ENCODE measurements at places on chromosomes 16 and 17. TPM values are rescaled to one million over a fixed set of nuclear protein-coding genes. Genes with fewer than 3 reads are reported as not detected.

GRCh38 chr16:280552-280951 lies at the start of gene ARHGDIG:
Gene ARHGDIG, plus strand, starts transcription at chr16:280591. Its CDS starts 90 bp downstream, at chr16:280681.
- peak within 1 kb of the TSS; percentile 56 for H3K4me3 ChIP-seq
- peaks cover 26% of the 10 kb centered on the region for H3K27me3 ChIP-seq
- peaks cover 2% of the 10 kb centered on the region for H3K4me1 ChIP-seq
- DNase-seq: no peak
- H3K36me3 ChIP-seq: peaks cover 5% of the 10 kb centered on the region

TMED6 gene
- total RNA-seq: 2.6 TPM

DNA sequence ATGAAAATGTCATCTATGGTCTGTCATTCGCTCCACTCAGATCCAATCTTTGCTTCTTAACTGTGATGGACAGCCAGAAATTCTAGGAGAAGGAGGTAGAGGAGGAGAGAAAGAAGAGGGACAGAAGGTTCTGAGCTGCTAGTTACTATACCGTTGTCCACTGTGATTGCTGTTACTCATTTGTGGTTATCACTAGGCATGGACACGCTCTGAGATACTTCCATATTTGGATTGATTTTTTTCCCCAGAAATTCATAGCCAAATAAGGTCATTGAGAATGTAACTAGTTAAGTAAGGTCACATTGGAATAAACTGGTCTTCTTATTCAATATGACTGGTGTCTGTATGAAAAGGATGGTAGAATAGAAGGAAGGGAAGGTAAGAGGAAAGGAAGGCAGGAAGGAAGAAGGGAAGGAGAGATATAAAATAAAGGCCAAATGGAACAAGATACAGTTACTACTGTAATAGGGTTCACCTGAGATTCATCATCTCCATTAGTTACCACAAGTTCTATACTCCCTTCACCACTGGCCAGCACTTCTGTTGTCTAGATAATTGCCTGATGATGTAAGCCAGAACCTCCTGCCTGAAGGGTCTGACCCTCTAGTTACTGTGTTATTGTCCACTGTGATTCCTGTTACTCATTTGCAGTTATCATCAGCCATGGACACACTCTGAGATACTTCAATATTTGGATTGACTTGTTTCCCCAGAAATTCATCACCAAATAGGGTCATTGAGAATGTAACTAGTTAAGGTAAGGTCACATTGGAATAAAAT lies 2.9 kb downstream of the KRTAP9-7 start:
- no peaks in the 10 kb centered on the region for H3K36me3 ChIP-seq
- no peak overlapping the region for H3K4me3 ChIP-seq
- no peak overlapping the region for H3K27ac ChIP-seq
- DNase-seq: no peak
- H3K4me1 ChIP-seq: no peaks in the 10 kb centered on the region

SALL1 gene
- total RNA-seq: 12.8 TPM

DNA sequence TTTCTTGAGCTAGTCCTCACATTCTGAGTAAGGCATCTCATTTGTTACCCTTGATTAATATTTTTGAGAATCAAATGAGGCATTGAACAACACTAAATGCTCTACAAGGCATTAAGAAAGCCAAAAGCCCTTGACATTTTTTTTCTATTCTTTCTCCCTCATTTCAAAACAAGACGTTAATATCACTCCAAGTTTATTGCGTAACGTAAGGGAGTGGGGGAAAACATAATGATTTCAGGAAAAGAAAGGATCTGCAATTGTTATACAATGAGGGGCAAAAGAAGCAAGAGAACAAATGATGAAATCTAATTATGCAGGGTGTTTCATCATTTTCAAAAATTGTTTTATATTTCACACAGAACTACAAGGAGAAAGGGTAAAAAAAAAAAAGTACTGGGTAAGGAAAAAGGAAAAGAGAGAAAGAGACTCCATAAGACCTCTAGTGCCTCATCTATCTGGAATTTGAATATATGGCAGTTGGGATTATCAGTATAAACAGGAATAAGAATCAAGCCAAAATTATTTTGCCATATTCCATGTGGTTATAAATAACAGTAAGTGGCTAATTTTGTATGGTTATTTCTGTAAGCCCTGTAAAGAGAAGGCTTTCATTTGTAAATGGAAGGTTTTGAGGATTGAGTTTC lies 163.0 kb downstream of the ABCA8 start:
- peaks cover 25% of the 10 kb centered on the region for H3K4me1 ChIP-seq
- no peak for DNase-seq
- H3K36me3 ChIP-seq: no peaks in the 10 kb centered on the region
- H3K4me3 ChIP-seq: no peak overlapping the region
- H3K27me3 ChIP-seq: no peaks in the 10 kb centered on the region

DNA sequence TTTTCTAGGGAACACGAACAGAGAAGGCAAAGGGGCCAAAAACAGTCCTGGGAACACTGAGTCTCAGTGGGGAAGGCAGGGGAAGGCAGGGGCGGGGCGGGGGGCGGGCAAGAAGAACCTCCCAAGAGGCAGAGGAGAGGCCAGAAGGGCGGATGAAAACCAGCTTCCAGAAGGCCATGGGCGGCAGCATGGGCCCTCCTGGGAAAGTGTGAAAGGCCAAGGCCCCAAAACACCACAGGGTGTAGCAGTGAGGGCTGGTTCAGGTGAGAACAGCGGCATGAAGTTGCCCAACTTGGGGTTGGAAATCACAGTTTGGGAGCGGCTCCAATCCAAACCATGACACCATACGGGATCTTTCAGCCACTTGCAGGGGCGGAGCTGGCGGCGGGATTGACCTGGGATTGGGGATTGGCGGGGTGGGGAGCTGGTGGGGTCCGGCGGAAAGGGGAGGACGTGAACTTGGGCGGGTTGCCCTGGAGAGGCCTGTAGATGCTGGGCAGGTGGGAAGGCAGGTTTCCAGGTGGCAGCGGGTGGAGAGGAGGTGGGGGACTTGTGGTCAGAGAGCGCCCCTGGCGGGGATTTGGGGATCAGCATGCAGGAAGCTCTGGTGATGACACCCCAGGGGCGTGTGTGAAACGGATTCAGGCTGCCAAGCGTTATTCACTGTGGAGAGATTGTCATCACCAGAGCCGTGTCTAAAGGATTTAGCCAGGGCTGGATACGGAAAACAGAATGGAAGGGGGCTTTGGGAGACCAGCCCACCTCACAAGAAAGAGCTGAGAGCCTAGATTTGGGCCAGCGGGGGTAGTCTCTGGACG lies 80.9 kb downstream of the ARHGAP23 start:
- peak overlapping the region; percentile 79 for H3K4me3 ChIP-seq
- peak overlapping the region; percentile 93 for H3K27ac ChIP-seq
- peak; percentile 71 for DNase-seq
- H3K27me3 ChIP-seq: peaks cover 55% of the 10 kb centered on the region

KIF2B gene
- not detected for total RNA-seq

DNA sequence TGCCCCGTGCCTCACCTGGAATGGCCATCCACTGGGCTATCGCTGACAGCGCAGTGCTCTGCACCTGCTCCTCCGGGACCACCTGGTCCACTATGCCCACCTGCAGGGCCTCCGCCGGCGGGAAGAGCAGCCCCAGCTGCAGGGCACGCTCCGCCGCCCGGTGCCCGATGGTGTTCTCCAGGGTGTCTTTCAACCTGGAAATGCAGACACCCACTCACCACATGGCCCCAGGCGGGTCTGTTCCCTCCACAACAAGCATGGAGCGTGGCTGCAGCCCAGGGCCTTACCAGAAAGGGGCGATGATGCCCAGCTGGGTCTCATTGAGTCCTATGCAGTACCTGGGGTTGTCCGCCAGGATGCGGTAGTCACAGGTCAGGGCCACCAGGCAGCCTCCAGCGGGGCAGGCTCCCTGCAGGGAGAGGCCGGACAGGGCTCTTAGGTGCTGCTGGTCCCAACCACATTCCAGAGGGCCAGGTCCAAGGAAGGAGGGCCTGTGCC lies 6.8 kb downstream of the DNASE1L2 start:
- no peak for DNase-seq
- no peak overlapping the region for H3K27ac ChIP-seq
- H3K36me3 ChIP-seq: peaks cover 9% of the 10 kb centered on the region
- H3K4me3 ChIP-seq: no peak overlapping the region
- no peaks in the 10 kb centered on the region for H3K4me1 ChIP-seq
- H3K27me3 ChIP-seq: no peaks in the 10 kb centered on the region

- peaks cover 3% of the 10 kb centered on the region for H3K4me1 ChIP-seq
- no peak overlapping the region for H3K4me3 ChIP-seq
- no peaks in the 10 kb centered on the region for H3K27me3 ChIP-seq
- H3K36me3 ChIP-seq: peaks cover 25% of the 10 kb centered on the region
Observed at GRCh38 chr16:80627108-80627507, 86.3 kb downstream of the DYNLRB2 start.

DNA sequence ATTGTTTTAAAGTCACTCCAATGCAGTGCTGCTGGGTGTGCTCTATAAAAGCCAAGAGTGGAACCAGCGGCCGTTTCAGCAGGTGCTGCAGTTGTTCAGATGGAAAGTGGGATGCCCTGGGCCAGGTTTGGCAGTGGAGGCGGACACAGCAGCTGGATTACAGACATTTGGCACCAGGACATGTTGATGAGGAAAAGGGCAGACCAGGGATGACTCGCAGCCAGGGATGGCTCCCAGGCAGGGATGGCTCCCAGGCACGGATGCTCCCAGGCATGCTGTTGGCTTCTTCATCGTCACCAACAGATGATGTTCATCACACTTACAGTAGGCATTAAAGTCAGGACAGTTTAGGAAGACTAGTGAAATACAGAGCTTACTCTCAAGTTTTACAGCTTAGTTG lies 10.0 kb downstream of the GAN start:
- H3K4me3 ChIP-seq: no peak overlapping the region
- no peak overlapping the region for H3K27ac ChIP-seq
- peaks cover 2% of the 10 kb centered on the region for H3K4me1 ChIP-seq
- no peaks in the 10 kb centered on the region for H3K36me3 ChIP-seq

DNA sequence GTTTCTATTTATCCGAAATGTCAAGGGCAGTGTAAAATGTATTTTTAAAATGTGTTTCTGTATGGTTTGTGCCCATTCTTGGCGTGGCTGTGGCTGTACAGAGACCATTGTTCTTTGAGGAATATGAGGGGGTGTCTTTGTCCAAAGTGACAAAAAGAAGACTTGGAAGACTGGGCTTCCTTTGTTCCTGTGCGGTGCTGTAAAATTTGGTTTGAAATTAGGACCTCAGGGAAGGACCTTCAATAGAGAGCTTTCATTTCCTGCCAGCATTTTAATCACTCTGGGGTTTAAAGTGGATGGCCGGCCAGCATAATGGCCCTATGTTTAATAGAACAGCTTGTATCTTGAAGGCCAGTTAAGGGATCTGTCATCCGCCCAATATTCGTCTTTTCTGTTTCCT lies 190.1 kb upstream of the TBX2 start:
- no peak overlapping the region for H3K27ac ChIP-seq
- H3K4me1 ChIP-seq: peaks cover 18% of the 10 kb centered on the region
- H3K36me3 ChIP-seq: no peaks in the 10 kb centered on the region
- no peak for DNase-seq
- H3K27me3 ChIP-seq: no peaks in the 10 kb centered on the region
- H3K4me3 ChIP-seq: no peak overlapping the region

GRCh38 chr17:9024497-9024896 lies 3.2 kb downstream of the NTN1 start:
- H3K27me3 ChIP-seq: peaks cover 77% of the 10 kb centered on the region
- no peaks in the 10 kb centered on the region for H3K36me3 ChIP-seq
- no peak overlapping the region for H3K27ac ChIP-seq

GRCh38 chr17:76092526-76093413 lies 10.8 kb downstream of the EXOC7 start:
- peaks cover 20% of the 10 kb centered on the region for H3K36me3 ChIP-seq
- no peak overlapping the region for H3K27ac ChIP-seq
- no peaks in the 10 kb centered on the region for H3K4me1 ChIP-seq
- H3K27me3 ChIP-seq: no peaks in the 10 kb centered on the region

- H3K36me3 ChIP-seq: peaks cover 4% of the 10 kb centered on the region
- no peak overlapping the region for H3K4me3 ChIP-seq
- peaks cover 19% of the 10 kb centered on the region for H3K4me1 ChIP-seq
- H3K27ac ChIP-seq: peak overlapping the region; percentile 54
- no peaks in the 10 kb centered on the region for H3K27me3 ChIP-seq
- no peak for DNase-seq
Observed at GRCh38 chr16:20867585-20867984, 32.6 kb downstream of the DCUN1D3 start.

DNA sequence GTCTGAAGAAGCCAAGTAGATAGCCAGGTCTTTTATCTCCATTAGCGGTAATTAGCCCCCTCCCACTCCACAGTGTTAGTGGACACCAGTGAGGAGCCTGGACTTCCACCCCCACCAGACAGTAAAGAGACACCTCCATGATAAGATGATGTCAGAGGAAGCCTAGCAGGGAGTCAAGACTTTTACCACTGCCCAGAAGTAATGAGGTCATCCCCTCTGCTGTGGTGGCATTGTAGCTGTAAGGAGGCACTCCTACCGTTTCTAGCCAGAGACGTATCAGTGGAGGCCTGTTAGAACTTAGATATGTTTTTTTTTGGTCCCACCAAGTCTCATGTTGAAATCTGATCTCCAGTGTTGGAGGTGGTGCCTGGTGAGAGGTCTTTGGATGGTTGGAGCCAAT lies 38.1 kb downstream of the PIK3R5 start:
- peaks cover 21% of the 10 kb centered on the region for H3K27me3 ChIP-seq
- H3K27ac ChIP-seq: no peak overlapping the region
- DNase-seq: no peak
- no peak overlapping the region for H3K4me3 ChIP-seq
- H3K36me3 ChIP-seq: no peaks in the 10 kb centered on the region

- no peak for DNase-seq
- H3K27ac ChIP-seq: peak overlapping the region; percentile 31
- peaks cover 87% of the 10 kb centered on the region for H3K27me3 ChIP-seq
- H3K36me3 ChIP-seq: peaks cover 10% of the 10 kb centered on the region
- H3K4me3 ChIP-seq: peak overlapping the region; percentile 35
Observed at GRCh38 chr17:48546924-48547807, 2.3 kb upstream of the HOXB2 start.

SENP3 gene
- total RNA-seq: 58.2 TPM

- no peaks in the 10 kb centered on the region for H3K27me3 ChIP-seq
- H3K4me1 ChIP-seq: no peaks in the 10 kb centered on the region
- DNase-seq: no peak
Observed at GRCh38 chr16:68574479-68574878, 35.4 kb downstream of the ZFP90 start.

GRCh38 chr16:52465711-52466267 lies 81.2 kb downstream of the TOX3 start:
- peaks cover 30% of the 10 kb centered on the region for H3K4me1 ChIP-seq
- no peak overlapping the region for H3K4me3 ChIP-seq
- H3K27me3 ChIP-seq: no peaks in the 10 kb centered on the region
- no peak overlapping the region for H3K27ac ChIP-seq

GRCh38 chr16:88746506-88746905 lies 38.5 kb downstream of the PIEZO1 start:
- H3K36me3 ChIP-seq: no peaks in the 10 kb centered on the region
- no peaks in the 10 kb centered on the region for H3K4me1 ChIP-seq
- H3K4me3 ChIP-seq: no peak overlapping the region

SLFN12 gene
- 16.6 TPM for total RNA-seq

BCL6B gene
- total RNA-seq: not detected

ASPHD1 gene
- 3.8 TPM for total RNA-seq

All from progenitor cell of endocrine pancreas (in vitro differentiated cells).